ENCODE measurements at places on chromosomes 7 and 10.

GRCh38 chr10:59508296-59508695 lies 145.9 kb upstream of the FAM13C start:
- no peak for DNase-seq

DNA sequence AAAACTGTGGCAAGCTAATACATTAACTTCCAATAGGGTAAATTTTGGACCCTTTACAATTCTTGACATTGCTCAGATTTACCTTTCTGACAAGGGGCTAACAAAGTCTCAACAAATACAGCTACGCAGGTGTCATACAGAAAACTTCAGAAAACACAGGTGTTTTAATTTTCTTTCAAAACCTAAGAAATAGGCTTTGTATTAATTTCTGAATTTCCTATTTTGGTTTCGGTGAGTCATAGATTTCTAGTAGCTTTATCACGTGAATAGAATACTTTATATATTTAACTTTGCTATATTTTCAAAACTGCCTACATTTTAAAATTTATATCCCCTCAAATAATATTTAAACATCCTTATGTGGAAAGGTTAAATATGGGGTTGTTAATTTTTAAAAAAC lies 215.3 kb downstream of the DGKB start:
- no peak for DNase-seq

DNA sequence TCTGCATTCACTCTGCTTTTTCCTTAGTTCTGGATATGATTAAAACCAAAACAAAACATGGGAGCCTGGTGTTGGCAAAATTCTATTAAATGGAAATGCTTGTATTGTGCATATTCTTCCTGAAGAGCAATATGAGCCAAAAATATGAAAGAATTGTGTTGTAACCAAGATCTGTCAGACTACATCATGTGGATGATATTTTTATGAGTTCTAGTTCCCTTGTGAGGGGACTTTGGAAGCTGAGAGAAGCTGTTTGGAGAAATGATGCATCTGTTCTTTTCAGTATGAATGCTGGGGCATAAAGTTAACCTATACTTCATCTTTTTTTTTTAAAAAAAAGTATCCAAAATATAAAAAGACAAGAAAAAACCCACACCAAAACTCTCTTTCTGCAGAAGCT lies 782.7 kb downstream of the ANKRD7 start:
- no peak for DNase-seq

- DNase-seq: no peak
Observed at GRCh38 chr7:100013328-100013676, 2.1 kb upstream of the ZKSCAN1 start.
